ENCODE measurements at places on chromosomes 5 and 9.

GRCh38 chr5:115657881-115658233 lies 32.0 kb upstream of the TMED7 start:
- no peak for DNase-seq

DNA sequence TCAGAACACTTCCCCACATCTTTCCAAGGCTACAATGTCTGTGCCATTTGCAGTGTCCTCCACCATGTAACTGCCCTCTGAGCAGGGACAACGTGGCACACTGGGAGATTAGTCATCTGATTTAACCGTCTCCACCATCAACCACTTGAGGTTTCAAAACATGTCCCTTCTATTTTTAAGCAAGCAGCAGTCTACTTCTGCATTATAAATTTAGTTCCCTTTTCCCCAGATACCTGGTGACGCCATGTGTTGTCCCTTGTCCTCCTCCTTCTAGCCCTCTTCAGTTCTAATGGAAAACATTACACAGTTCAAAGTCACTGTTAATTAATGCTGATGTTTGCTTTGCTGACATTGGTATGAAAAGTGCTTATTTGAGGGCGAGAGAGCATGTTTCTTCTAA lies 52.8 kb downstream of the ATP10B start:
- no peak for DNase-seq

DNA sequence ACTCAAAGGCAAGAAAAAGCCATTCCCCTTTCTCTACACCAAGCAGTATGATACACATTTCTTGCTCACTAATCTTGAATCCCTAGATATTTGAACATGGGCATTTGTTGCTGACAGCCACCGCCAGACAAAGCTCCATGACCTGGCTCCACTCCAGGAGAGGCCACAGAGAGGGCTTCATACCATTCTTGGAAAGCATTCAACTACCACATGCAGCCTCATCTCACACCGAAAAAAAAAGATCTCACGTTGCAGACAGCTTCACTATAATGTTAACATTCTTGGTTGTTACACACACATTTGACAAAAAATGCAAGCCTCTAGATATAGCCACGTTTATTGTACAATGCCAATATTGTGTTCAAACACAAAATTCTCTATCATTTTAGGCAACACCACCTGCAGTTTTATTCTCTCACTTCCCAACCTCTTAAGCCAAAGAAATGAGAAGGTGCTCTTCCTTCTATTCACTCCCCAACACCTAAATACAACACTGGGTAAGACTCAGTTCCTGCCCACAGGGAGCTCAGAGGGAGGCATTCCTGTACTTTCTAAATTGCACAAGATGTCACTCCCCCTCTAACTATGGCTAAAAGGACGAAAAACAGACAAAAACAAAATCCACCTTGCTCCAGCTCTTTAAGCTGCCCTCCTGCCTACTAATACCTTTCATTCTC lies 222.4 kb downstream of the TSSK1B start:
- peak; percentile 71 for DNase-seq

GRCh38 chr5:73687357-73687756 lies 61.4 kb downstream of the ARHGEF28 start:
- no peak for DNase-seq

DNA sequence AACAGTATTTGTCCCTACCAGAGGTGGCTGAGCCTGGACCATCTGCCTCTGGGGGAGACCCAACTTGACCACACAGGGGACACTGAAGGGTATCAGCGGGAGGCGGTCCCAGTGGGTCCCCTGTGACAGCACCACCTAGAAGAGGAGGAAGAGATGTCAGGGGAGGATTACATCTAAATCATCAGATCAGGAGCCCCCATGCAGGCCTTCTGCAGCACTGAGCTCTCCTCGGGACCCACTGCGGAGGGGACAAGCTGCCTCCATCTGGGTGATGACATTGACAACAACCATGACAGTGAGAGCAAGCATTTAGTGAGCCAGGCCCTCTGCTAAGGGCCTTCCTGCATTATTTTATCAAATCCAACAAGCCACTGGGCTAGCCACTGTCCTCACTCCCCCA lies 12.3 kb downstream of the ORM2 start:
- DNase-seq = peak; percentile 12

- DNase-seq = no peak
These were observed 23.3 kb upstream of the COL5A1 start for GRCh38 chr9:134618163-134618832.

- no peak for DNase-seq
These were observed 43.3 kb downstream of the TMC1 start for GRCh38 chr9:72564479-72565281.

GRCh38 chr5:26763215-26763614 lies 275.2 kb downstream of the CDH9 start:
- DNase-seq = no peak

DNA sequence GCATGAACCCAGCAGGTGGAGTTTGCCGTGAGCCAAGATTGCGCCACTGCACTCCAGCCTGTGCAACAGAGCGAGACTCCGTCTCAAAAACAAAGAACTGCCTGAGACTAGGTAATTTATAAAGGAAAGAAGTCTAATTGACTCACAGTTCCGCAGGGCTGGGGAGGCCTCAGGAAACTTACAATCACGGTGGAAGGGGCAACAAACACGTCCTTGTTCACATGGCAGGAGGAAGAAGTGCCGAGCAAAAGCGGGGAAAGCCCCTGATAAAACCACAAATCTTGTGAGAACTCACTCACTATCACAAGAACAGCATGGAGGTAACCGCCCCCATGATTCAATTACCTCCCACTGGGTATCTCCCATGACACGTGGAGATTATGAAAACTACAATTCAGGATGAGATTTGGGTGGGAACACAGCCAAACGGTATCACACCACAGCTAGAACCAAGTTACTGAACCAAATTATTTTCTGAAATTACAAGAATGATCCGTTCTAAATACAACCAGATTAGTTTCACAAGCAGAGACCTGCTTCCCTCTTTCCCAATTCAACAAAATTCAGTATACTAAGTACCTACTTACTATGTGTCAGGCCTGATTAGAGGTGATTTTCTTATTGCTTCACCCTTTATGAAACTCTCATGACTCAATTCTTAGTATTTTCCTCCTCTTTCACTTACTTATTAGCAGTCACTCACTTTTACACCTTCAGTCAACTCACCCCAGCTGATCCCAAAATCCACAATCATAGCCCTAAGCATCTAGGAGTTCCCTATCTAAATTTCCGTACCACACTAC lies 8.4 kb downstream of the UBTD2 start:
- DNase-seq = no peak

GRCh38 chr5:7856855-7857254 lies 5.9 kb upstream of the CFAP90 start:
- DNase-seq = peak; percentile 65

GRCh38 chr9:77848404-77848803 lies 183.2 kb downstream of the GNAQ start:
- DNase-seq = no peak

DNA sequence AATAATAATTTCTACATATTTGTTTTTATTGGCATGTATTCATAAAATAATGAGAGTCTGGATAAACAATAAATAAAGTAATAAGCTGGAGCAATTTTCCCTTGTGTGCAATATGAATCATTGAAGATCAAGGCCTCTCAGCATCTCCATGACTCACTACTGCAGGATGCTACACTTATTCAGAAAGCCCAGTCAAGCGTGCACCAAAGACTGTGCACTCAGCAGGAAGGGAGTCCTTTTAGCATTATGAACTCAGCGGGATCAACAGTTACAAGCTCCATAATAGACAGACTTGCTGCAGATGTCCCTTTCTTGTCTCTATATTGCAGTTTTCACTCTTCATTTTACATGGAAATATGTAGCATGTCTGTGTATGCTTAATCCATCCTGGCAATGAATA lies 485.3 kb downstream of the CDH9 start:
- no peak for DNase-seq

DNA sequence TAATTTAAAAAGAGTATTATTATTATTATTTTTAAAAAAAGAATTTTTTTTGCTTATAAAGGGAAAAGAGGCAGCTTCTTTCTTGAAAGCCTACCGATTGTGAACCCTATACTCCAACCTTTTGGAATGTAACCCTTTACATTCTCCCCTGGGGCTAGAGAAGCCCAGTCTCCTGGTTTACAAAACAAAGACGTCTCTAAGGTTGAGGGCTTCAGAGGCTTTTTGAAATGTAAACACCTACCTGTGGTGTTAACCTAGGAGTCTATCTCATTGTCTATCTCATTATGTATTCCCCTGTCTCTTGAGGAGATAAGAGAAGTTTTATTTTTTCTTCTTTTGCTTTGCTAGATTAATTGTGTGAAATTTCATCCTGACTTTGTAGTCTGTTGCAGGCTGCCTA lies 4.7 kb downstream of the TNFSF8 start:
- no peak for DNase-seq

GRCh38 chr5:163727028-163727427 lies 221.6 kb downstream of the MAT2B start:
- DNase-seq = peak; percentile 26

DNA sequence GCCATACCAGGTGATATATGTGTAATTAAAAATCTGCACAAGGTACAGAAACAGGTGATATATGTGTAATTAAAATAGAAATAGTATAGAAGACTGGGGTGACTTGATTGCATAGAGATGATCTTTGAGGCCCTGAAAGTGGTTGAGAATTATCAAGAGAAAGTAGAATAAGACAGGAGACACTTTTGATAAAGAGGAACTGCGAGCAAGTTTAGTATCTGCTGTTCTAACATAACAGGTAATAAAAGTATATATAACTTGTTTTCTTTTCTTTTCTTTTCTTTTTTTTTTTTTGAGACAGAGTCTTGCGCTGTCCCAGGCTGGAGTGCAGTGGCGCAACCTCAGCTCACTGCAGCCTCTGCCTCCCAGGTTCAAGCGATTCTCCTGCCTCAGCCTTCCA lies 5.4 kb downstream of the SNX2 start:
- DNase-seq = no peak

DNA sequence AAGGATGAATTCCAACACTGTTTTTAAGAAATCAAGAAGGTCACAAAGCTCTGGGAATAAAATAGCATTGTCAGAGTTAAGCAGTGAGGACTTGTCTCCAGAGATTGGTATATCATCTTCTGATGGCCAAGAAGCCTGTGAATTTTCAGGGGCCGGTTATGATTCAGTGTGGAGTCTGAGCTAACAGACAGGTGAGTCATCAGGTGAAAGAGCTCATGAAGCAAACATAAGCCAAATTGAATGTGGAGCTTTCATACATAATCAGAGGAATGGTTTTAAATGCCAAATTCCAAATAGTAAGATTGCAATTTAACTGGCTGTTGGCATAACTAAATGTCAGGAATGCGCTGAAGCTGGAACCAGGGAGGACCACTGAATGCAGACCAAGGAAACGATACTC lies 494.2 kb downstream of the MTRR start:
- no peak for DNase-seq

GRCh38 chr5:132883261-132883834 lies 9.9 kb downstream of the LEAP2 start:
- peak; percentile 74 for DNase-seq

DNA sequence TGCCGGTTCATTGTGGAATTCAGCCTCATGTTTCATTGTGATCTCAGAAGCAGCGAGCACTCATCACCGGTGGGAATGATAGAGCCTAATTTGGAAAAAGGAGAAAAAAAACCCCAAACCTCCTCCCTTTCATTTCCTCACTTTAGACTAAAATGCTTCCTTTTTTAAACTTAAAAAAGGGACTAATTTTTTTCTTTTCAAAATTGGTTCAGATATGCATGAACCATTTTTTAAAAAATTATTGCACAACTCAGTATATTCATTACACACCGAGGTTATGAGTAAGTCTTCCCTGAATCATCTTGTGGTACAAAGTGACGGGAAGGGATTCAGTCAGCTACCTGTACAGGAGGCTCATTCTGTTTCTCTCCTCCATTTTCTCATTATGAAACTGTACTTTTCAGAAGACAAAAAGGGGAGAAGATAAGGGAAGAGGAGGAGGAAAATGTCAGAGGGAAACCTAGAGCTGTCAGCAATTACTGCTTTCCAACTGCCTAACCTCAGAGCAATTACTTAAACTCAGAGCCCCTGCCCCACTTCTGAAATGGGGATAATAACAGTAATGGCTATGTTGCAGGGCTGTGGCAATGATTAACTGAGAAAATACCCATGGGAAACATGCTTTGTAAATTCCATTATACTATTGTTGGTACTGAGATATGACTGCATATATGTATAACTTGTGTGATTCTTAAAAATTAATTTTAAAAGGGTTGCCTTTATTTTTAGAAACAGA lies 24.0 kb downstream of the GALNT10 start:
- no peak for DNase-seq

DNA sequence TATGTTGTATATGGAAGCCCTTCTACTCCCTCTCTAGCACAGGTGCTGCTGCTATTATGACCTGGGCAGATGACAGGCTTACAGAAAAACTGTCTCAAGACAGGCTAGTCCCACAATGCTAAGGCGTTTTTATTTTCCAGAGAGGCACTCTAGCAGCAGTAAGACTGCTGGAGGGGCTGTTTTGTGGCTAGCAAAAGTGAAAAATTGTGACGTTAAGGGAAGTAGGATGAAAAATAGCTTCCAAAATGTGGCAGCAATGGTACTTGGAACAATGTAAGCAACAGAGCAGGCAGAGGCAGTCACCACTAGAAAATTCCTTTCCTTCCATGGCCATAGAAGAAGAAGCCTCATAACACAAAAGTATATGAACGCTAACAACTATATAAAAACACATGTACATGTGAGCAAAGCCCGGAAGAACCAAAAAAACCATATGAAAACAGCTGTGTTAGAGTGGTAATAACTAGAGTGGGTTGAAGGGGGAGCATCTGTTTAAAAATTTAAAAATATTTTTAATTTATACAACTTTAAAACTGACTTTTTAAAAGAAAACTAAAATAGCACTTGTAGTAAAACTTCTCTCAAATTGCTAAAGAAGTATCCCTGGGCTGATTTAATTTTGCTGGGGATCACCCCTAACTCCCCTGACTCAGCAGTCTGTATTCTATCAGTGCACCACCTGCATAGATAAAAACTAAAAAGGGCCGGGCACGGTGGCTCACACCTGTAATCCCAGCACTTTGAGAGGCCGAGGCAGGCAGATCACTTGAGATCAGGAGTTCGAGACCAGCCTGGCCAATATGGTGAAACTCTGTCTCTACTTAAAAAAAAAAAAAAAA lies 30.6 kb downstream of the CLINT1 start:
- no peak for DNase-seq

DNA sequence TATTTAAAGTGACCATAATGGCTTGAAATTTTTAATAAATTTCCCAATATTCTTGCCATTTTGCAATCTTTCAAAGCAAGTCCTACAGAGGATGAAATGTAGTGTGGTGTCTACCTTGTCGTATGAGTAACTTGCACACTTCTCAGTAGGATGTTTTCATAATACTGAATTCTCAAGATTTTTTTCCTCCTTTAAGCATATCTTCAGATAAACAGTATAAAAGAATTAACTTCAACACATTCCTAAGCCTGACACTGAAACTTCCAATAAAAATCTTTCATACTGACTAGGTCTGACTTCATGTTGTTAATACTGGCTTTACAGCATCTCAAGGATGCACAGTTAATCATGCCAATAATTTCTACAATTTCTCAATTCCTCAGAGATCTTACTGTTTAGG lies 62.0 kb downstream of the DROSHA start:
- no peak for DNase-seq

DNA sequence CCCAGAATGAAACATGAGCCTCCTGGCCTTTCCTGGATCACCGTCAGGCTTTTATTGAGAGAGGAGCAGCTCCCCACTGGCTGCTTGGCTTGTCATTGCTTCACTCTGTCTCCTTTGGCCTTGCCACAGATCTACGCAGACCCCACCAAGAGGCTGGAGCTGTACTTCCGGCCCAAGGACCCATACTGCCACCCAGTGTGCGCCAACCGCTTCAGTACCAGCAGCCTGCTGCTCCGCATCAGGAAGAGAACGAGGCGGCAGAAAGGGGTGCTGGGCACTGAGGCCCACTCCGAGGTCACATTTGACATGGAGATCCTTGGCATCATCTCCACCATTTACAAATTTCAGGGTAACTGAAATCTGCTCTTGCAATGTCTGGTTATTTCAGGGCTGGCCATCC lies 11.2 kb downstream of the GTF3C5 start:
- DNase-seq = no peak

Measured in NCI-H82 (cell line).